ENCODE measurements at places on chromosomes 11 and 22.

DNA sequence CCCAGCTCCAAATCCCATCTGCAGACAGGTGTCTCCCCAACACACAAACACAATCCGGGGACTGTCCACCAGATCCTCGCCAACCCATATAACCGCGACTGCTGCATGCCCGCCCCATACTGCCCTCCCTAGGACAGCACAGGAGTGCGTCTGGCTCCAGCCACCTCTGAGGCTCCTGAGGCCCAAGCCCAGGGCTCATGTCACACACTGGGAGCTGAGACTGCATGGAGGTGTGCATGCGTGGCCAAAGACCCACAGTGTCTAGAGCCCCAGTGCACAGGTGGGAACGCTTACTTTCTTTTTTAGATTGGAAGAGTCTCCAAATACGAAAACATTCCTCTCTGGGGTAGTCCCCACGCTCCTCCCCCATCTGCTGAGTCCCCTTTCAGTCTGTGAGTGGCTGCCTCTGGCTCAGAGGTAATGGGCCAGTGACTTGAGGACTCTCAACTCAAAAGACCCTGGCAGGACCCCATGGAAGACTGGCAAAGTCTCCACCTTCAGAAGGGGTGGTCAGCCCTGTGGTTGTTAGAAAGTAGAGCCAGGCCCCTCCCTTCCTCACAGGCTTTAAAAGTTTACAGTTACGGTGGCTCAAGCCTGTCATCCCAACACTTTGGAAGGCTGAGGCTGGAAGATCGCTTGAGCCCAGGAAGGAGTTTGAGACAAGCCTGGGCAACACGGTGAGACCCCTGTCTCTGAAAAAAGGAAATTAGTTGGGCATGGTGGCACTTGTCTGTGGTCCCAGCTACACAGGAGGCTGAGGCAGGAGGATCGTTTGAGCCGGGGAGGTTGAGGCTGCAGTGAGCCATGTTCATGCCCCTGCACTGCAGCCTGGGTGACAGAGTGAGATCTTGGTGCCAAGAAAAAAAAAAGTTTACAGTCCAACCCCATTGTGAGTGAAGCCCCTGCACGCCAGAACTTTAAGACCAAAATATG, 2.3 kb downstream of the CBX7 start:
- DNase-seq: no peak

GRCh38 chr22:35567351-35568141, 26.9 kb downstream of the RASD2 start:
- no peak for DNase-seq

DNA sequence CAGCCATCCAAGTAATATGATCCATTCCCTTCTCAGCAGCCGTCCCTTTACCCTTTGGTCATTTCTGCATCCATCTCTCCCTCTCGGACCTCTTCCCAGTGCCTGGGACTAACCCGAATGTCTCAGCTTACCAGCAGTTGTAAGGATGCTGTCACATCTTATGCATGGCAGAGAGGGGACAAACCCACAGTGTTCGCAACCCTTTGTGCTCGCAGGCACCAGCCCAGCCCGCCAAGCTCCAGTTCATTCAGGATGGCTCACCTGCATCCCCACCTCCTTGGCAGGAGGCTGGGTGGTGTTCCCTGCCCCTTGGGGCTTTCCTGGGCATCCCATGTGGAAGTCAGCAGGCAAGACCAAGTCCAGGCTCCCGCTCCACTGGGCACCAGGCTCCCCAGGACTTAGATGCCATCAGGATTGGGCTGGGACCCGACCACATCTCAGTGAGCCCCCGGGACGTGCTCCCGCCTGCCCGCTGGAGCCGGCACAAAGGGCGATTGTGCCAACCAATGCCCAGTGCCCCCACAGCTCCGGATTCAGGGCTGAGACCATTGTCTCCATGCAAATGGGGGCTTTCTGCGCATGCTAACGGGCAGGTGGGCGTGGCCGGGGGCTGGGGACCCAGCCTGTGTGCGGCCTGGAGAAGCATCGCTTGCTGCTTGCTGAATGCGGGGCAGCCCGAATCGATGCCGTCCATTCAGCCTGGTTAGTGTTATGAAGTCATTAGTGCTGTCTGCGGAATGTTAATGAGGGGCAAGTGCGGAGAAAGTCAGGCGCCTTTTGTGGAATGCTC, 108.6 kb downstream of the KCNQ1OT1 start:
- DNase-seq: no peak

DNA sequence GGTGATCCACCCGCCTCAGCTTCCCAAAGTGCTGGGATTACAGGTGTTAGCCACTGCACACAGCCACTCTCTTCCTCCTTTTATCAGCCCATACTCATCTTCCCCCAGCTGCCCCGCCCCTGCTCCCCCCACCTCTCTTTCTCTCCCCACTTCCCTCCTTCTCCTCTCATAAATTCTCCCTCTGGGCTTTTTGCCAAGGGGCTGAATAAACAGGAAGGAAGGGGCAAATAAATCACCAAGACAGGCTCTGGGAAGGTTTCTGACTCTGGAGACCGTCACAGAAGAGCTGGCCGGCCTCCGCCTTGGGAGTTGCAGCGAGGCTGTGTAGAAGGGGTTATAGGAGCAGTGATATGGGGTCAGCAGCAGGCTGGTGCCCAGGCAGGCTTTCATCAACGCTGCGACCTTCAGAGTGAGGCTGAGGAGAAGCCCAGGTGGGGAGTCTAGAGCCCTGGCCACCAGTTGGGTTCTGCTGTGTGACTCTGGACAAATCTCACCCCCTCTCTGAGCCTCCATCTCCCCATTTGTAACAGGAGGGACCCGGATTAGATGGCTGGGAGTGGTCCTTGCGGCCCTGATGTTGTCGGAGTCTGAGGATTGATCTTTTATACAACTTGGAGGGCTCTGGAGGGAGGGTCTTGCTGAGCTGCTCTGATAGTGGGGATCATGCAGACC, 62.6 kb upstream of the RASD2 start:
- DNase-seq: no peak

DNA sequence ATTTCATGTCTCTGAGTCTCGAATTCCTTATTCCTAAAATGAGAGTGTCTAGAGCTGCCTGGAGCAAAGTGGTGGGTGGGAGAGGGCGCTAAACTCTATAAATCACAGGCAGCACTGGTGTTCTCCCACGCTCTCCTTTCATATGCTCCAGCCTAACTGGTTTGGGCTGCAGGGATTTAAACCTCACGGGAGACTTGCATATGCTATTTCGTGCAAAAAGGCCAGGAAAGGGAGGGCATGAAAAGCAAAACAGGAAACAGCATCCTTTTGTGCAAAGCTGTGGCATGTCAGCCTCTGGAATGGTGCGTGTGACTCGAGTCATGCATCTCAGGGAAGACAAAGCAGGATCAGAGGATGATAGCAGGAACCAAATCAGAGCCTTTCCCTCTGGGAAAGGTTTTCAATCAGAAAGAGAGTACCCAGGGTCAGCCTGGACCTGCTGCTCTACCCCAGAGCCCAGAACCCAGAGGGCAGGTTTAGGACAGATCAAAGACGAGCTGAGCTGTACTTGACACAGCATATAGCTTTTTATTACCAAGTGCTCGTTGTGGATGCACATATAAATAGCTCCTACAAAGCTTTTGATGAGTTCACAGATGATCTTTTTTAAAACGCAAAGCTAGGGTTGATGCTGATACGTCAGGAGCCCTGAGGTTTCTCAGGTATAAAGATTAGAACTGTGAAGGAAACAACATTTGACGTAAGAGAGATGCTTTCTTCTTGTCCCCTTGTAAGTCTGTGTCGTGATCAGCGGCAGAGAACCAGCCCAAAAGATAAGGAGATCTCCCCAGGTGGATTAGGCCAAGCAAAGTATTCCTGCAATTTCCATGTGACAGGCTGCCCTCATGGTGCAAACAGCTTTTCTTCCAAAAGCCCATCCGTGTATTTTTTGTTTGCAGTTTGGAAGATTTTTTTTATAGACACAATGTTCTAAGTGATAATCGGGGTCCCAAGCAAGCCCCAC, 46.2 kb upstream of the YWHAH start:
- DNase-seq: no peak

Data from activated gamma-delta T cell treated with Interleukin-2 at 50 U/mL for 16 hours (primary cell).